Right kidney (tissue), 9 donors: ENCODE measurements at places on chromosomes 5 and 9.

GRCh38 chr5:98581112-98581997, 192.1 kb upstream of the RGMB start:
- no peak for DNase-seq

DNA sequence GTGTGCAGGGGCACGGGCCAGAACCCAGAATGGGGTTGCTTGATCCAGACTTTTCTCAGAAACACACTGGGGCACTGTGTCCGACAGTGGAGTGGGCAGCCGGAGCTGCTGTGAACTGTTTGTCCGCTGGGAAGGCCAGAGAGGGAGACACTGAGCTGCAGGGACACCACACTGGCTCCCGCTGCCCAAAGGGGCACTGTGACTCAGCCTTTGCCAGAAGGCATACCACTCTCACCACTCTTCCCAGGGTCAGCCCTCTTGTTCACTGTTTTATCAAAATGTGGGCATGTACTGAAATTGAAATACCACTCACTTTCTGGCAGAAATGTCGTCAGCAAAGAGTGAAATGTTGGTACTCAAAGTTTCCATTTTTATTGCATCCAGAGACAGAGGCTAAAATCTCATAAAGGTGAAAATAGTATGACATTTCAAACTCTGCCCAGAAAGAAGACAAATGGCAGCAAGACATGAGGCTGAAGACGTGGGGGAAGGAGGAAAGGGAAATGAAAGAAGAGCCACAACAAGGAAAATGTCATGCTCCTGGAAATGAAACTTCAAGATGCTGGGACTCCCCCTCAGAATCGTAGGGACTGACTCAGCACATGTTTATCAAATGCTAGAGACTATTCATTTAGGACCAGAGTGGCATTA, 4.5 kb upstream of the IL7R start:
- DNase-seq = no peak

GRCh38 chr5:155839251-155840037, 487.5 kb upstream of the SGCD start:
- no peak for DNase-seq

GRCh38 chr5:72234265-72234700, 85.8 kb downstream of the MRPS27 start:
- DNase-seq = no peak

- DNase-seq = no peak
Observed at GRCh38 chr9:93899609-93900435, 55.3 kb downstream of the BARX1 start.

DNA sequence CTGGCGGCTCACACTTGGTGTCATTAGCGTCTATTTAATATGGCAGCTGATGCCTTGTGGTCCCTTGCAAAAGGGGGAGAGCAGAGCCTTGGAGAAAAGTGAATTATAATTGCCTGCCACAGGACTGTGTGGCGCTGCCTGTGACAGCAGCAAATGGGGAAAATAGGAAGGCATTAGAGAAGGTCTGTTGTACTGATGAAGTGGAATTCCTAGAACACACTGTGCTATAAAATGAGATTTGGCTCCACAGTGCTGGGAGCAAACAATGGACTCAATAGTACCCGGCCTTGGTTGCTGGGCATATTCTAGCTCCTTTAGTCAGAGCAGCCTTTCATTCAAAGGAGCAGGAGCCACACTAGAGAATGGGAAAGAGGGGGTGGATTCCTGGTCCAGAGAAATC, 21.3 kb downstream of the SEMA6A start:
- DNase-seq = no peak

- no peak for DNase-seq
Observed at GRCh38 chr9:7983490-7983889, 183.9 kb upstream of the DMAC1 start.

DNA sequence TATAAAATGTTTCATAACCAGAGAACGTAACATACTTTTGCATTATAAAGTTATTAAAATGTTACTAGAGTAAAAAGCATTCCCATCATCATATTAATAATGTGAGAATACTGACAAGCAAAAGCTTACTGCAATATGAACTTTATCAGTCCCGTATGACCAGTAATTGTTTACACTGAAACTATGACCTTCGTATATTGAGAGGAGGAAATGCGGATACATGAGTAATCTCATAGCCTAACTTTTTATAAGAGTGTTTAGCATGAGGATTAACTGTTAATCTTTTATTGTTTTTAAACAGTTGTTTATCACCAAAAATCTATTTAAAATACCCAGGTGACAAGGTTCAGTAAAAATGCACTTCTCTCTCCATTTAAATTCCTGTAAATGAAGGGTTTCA, 272.4 kb downstream of the SLF1 start:
- DNase-seq = no peak

DNA sequence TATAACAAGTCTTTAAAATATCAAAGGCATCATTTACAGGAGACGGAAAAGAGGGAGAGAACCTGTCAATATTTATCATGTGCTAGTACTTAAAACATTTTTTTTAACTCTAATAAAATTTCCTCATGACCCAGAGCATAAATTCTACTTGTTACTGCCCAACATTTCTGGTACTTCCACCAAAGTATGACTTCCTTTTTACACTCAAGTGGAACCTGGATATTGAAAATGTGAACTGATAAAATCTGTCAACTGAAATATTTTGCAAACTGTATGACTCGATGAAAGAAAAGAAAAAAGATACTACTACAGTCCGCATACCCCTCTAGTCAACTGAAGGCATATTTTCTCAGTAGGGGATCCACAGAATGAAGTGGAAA, 37.1 kb downstream of the FAM13B start:
- no peak for DNase-seq

GRCh38 chr5:146628950-146629349, 113.0 kb upstream of the GPR151 start:
- DNase-seq = no peak

- DNase-seq = no peak
Observed at GRCh38 chr5:154369682-154370081, 76.1 kb upstream of the SAP30L start.

DNA sequence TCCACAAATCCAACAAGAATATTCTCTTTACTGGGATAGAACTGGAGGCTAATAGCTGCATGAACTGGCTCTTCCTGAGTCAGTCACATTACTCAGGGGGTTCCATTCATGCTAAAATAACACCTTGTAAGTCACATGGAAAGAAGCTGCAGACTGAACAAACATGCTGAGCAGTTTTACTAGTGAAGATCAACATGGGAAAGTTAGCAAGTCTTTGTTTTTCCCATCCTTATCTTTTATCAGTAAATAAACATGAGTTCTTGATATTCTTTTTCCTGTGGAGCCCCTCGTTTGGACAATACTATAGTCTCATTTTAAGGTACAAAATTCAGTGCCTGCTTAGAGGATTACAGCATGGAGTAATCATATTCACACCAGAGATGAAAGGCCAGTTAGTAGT, 43.7 kb upstream of the TEK start:
- DNase-seq = no peak

- no peak for DNase-seq
Observed at GRCh38 chr5:137666461-137666850, 69.4 kb downstream of the KLHL3 start.

GRCh38 chr5:155696362-155696761, 630.6 kb upstream of the SGCD start:
- no peak for DNase-seq

- DNase-seq = no peak
Observed at GRCh38 chr9:113516840-113517577, 53.5 kb downstream of the RGS3 start.

DNA sequence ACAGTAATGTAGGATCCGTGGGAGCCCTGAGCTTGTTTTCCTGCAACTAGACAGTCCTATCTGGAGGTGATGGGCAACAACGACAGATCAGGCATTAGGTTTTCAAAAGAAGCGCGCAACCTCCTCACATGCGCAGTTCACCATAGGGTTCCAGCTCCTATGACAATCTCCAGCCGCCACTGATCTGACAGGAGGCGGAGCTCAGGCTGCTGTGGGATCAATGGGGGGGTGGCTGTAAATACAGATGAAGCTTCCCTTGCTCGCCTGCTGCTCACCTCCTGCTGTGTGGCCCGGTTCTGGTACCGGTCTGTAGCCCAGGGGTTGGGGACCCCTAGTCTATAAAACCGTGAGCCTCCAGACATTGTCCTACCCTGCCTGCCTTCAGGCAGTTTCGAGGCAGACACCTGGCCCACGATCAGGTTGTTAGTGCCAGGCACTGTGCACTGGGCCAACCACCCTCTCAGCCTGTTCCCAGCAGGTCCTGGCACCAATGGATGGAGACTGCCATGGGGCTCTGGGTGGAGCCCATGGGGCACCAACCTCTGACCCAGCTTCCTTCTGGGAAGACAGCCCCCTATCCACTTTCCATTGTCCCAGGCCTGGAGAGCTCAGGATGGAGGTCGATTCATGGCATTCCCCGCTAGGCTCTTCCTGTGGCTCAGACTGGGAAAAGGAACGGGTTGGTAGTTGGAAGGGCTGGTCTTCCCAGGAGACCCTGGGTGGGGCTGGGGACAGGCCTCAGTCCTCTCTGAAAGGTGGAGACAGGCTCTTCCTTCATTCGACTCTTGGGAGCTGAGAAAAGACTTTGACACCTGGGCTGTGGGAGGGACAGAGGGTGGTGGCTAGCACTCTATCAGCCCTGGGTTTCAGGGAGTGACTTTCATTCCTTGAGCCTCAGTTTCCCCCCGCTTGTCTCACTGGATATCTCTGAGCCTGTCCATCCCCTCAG, 1.7 kb downstream of the ENDOG start:
- no peak for DNase-seq

DNA sequence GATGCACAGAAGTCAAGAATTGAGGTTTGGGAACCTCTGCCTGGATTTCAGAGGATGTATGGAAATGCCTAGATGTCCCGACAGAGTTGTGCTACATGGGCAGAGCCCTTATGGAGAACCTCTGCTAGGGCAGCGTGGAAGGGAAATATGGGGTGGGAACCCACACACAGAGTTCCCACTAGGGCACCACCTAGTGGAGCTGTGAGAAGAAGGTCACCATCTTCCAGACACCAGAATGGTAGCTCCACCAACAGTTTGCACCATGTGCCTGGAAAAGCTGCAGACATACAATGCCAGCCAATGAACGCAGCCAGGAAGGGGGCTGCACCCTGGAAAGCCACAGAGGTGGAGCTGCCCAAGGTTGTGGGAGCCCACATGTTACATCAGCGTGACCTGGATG, 104.5 kb downstream of the STK32A start:
- DNase-seq = no peak

DNA sequence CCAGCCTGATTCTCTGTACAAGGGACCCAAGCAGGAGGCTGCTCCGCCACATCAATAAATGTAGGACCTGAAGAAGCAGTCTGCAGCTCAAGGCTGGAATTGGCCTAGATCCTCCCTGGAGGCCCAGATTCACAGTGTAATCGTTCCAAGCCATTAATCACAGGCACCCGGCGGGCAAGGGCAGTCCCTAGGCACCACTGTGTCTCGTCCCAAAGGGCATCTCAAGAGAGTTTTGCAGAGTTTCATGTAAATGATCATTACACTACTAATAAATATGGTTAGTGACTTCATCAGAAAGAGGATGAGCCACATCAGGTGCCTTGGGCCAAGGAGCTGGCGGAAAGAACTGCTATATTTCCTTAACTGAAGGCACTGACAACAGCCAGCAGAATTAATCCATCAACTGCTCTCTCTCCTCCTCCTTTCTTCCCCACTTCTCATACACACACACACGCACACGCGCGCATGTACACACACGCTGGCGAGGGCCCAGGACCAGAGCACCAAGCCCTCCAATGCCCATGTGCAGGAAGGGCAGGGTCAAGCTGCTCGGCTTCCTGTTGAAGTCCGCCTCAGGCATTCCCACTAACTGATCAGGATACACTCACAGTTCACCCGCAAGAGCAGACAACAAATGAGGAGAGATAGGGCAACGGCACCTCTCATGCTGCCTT, 33.9 kb downstream of the GNAQ start:
- peak; percentile 41 for DNase-seq

DNA sequence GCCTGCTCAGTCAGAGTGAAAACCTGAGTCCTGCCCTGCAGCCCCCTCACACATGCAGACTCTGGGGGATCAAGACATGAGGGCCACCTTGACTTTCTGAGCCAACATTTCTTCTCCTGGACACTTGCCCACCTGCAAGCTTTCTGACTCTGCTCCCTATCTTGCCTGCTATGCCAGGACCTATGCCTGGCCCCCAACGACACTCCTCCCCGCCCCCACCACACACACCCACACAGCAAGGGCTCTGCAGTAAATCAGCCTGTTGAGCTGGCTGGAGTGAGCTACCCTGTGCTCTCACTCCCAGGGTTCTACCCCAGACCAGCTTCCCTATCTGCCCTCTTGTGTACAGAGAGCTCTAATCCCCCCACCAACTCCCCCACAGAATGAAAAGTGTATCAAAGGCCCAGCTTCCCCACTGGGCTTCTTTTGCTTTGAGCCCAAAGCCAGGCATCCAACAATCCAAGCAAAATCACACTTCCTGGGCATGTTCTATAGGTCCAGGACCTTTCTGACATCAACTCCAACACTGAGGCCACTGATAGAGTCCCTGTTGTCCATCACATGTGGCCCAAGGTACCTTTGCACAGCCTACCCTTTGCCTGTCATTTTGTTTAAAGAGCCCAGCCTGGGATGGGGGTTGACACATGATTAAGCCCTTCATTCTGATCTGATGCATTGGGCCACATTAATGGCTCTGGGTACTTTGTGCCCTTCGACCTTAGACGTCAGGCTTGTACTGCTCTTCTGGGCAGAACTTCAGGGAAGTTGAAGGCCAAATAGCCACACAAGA, 7.2 kb downstream of the PDLIM4 start:
- no peak for DNase-seq

GRCh38 chr5:137231540-137231939, 267.6 kb downstream of the SPOCK1 start:
- DNase-seq = no peak

- no peak for DNase-seq
Observed at GRCh38 chr9:89666950-89667349, 62.1 kb downstream of the GADD45G start.

DNA sequence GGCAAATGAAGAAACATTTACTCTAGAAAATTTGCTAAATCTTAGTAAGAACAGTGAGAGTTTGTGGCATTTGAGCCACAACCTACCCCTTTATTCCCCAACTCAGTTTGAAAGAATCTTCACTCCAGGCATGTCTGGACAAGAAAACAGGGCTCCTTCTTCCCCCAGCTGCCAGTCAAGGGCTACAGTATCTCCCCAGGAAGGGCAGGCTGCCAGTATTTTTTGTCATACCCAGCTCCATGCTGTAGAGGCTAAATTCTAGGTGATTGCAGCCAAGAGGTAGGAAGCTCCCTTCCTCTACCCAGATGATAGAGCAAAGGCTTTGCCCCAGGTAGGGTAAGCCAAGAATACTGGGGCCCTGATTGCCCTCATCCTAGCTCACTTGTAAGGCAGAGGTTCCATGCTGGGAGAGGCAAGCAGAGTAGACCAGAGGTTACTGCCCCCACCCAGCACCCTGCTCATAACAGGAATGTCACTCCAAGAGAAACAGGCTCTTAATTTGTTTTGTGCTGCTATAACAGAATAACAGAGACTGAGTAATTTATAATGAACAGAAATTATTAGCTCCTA, 20.0 kb upstream of the GRPEL2 start:
- DNase-seq = no peak

GRCh38 chr5:10151656-10152055, 98.0 kb downstream of the ATPSCKMT start:
- DNase-seq = no peak

DNA sequence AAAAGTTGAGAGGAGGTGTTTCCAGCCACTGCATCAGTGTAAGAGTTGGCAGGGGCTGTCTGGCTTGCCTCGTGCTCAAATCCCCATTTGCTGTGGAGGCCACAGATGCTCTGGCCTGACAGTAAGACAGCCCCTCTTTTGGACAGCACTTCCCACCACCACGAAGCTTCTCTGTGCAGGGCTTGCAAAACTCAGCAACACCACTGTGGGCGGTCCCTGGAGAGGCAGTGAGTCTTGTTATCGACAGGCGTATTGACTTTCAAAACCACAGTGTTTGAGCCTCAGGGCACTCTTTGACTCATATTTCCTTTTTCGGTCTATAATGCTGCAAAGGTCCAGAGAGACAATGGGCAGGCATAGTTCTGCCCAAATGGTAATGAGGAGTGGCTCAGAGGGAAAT, 539.5 kb downstream of the EBF1 start:
- DNase-seq = no peak
